Stromal cell of bone marrow (primary cell): ENCODE measurements at places on chromosomes 7 and 10.

- DNase-seq: peak; percentile 26
These were observed 1.2 kb downstream of the CALY start for GRCh38 chr10:133335246-133336117.

DNA sequence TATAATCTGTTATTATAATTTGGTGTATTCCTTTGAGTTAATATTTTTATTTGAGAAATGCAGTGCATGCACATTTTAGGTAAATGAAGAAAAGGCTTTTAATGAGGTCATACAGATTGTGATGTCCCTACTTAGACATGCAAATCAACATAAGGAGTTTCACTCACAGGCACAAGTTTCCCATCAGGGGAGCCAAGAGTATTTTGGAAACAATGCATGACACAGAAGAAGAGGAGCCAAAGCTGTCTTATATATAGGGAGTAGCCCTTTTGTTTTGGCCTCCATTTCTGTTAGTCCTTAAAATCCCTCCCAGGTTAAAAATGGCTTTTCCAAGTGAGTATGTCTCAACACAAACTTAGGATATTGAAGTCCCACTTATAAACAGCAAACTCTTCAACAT, 703.4 kb upstream of the ANKRD30A start:
- no peak for DNase-seq

GRCh38 chr7:43465581-43466554, 117.0 kb upstream of the STK17A start:
- DNase-seq: no peak

DNA sequence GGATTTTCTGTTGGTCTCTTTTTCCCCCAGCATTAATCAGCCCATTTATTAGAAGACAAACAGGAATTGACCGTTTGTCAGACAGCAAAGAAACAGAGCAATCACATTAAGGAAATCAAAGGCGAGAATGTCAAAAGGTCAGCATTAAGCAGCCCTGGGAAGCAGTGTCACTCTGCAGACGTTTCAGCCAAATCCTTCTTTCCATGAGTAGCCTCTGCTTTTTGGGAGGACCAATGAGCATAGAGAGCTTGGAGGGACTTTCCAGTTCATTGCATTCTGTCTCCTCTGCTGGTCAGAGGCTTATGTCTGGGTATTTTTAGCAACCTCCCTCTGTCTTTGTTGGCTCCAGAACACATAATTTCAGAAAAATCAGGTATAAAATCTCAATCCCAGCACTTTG, 481.4 kb downstream of the GALNT17 start:
- DNase-seq: no peak

DNA sequence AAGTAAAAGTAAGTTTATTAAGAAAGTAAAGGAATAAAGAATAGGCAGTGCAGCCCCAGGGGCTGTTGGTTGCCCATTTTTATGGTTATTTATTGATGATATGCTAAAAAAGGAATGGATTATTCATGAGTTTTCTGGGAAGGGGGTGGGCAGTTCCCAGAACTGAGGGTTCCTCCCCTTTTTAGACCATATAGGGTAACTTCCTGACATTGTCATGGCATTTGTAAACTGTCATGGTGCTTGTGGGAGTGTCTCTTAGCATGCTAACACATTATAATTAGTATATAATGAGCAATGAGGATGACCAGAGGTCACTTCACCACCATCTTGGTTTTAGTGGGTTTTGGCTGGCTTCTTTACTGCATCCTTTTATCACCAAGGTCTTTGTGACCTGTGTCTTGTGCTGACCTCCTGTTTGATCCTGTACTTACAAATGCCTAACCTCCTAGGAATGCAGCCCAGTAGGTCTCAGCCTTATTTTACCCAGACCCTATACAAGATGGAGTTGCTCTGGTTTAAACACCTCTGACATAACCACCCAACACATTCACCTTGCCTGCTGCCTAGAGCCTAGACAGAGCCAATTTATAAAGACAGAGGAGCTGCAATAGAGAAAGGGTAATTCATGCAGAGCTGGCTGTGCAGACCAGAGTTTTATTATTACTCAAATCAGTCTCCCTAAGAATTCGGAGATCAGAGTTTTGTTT, 10.9 kb upstream of the ERCC6 start:
- no peak for DNase-seq

GRCh38 chr10:48608976-48609375, 4.1 kb upstream of the ARHGAP22 start:
- DNase-seq: no peak

DNA sequence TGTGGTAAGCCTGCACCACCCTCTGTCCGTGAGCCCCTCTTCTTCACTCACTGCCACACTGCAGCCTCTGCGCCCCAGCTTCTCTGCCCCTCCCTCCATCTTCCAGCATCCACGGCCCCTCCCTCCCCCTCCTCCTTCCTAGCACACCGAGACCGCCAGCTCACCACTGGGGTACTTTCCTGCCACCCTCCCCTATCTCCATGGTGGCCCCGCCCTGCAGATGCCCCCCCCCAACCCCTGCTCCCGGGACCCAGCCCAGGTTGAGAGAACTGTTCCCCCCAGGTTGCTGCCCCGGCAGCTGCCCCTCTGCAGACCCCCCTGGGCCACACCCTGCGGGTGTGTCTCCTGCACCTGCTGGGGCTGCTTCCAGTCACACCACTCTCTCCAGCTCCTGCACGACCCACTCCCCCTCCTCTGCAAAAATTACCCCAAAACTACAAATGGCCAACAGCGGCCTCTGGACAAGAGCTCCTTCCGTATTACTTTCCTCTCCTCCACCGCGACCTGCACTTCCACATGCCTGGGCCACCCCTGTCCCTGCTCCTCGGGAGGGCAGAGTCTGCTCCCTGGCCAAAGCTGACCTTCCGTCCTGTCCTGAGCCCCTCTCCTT, 209.2 kb upstream of the PPP2R2D start:
- DNase-seq: no peak

DNA sequence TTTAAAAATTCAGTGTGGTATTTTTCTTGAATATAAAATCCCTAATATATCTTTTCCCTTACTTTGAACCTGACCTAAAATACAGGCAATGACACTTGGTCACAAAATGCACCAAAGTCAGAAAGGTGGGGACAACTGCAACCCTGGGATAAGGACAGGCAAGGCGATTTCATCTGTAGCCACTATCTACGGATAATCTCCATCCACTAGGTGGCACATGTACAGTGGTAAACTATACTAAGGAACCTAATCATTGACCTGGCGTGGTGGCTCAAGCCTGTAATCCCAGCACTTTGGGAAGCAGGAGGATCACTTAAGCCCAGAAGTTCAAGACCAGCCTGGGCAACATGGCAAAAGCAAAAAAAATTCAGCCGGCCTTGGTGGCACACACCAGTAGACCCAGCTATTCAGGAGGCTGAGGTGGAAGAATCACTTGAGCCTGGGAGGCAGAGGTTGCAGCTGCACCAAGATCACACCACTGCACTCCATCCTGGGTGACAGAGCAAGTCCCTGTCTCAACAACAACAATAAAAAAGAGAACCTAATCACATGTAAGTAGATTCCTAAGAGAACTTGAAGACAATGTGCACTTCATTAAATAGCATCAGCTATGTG, 98.9 kb downstream of the KMT2C start:
- DNase-seq: peak; percentile 36

- no peak for DNase-seq
These were observed 145.4 kb downstream of the NEURL1 start for GRCh38 chr10:103638948-103639347.

DNA sequence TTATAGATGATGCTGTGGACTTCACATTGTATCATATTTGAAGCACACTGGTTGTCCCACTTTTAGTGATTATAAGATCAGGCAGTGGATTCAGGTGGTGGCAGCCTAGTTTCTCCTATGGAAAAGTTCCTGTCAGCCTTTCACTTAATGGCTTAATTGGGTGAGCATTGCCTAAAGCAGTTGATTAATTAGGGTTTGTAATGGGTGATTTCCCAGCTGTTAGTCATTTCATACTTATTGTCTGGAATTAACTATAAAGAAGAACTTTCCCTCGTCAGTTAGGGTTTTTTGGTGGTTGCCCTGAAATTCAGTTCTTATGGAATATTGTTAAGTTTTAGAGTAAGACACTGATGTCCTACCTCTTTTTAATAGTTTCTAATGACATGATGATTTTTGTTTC, 78.8 kb downstream of the SLC25A40 start:
- no peak for DNase-seq

DNA sequence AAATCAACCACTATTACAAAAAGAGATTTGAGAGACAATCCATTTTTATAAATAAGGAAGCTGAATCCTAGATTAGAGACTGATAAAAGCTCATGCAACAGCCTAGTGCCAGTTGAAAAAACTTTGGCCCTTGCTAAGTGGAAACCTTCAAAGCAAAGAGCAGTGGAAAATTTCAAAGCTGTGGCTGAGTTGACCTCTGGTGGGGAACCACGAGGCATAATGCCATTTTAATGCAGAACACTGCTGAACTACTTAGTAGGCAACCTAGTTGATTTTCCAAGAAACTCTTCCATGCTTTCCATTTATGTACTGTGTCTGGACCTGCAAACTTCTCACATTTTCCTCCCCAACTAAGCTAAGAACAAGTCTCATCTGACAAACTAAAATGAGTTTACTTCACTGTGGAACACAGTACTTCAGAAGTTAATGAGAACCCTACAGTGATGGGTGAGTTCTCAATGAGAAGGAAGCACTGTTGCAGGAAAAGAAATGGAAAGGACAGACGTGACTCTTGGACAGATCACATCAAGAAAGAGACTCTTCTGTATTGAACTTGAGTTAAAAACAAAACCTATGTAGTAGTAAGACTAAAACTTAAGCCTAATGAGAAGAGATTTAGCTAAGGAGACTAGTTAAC, 19.5 kb downstream of the FZD9 start:
- no peak for DNase-seq

DNA sequence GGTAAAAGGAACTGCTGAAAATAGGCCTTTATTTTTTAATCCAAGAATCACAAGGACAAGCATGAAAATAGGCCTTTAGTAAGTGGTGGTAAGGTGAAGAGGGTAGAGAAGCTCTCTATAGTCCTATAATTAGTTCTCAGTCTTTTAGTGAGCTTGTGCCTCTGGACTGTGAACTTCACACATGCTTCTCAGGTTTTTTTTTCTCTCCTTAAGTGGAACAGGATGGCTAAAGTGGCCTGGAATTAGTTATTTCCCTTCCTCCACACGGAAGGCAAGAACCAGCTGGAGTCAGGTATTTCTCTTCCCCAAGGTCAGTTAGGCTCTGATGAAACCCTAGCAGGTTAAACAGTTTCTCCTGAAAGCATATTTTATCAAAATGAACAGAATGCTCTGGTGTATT, 203.0 kb upstream of the MINDY3 start:
- no peak for DNase-seq

GRCh38 chr7:100130608-100131453, 4.1 kb downstream of the MBLAC1 start:
- DNase-seq: no peak

GRCh38 chr7:156979711-156980110, 30.2 kb downstream of the NOM1 start:
- DNase-seq: no peak

DNA sequence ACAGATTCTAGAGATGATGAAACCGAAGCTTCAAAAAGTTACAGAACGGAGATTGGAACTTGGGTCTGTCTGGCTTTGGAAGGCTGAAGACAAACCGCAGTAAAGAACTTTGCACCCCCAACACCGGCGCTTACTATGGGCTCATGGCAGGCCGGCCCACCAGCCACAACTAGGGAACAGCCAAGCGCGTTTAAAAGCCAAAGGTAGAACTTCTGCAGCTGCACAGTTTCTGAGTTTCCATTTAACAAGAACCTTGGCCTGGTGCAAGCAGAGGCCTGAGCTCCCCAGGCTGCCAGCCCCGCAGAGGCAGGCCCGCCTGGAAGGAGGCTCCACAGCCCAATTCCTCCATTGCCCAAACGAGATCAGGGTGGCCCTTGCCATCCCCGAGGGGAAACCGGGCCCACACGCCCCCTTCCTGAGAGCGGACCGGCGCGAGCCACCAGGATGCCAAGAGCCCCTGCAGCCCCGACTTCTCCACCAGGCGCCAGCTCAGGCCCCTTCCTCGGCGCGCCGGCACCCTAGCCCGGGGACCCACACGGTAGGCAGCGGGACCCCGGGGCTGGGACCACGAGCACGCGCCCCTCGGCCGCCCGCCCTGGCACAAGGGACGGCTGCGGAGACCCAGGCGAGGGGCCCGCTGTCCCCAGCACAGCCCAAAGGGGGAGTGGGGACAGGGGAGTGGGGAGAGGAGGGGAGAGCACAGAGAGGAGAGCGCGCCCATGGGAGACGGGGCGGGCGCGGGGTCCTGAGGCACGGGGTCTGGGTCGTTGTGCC, 566 bp downstream of the MAD1L1 start:
- DNase-seq: no peak

DNA sequence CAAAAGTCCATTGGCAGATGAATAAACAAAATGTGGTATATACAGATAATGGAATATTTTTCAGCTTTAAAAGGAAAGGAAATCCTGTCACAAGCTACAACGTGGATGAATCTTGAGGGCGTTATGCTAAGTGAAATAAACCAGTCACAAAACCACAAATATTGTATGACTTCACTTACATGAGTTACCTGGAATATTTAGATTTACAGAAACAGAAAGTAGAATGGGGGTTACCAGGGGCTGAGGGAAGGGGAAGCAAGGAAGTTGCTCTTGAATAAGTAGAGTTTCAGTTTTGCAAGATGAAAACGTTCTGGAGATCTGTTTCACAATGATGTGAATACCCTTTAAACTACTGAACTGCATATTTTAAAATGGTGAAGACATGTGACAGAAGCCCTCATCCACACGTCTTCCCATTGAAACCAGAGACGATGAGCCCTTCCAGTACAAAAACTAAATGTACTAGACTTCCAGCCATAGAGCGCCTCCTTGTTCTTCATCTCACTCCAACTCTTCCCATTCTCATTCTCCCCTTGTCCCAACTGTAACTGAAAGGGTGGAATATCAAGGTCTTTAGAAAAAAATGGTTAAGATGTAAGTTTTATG, 62.4 kb downstream of the MICU1 start:
- DNase-seq: no peak

- peak; percentile 21 for DNase-seq
These were observed 489.4 kb upstream of the SORCS1 start for GRCh38 chr10:107653832-107654287.

- no peak for DNase-seq
These were observed 357.0 kb downstream of the THSD7A start for GRCh38 chr7:11474902-11475585.

DNA sequence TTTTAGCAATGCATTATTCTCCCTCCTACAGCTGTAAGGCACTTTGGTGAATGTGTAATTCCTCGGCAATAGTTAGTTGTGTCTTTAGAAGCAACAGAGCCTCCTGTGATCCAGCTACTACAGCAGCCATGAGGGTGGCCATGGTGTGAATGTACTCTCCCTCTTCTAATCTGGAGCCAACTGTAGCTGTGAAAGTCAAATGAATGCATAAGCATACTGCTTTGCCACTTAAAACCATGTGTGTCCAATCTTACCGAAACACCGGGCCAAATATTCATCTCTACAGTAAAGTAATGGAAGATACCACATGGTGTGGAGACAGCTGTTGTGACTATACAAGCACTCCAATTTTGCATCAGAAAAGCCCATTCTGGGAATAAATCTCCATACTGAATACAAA, 195.0 kb downstream of the DNAJC1 start:
- no peak for DNase-seq

DNA sequence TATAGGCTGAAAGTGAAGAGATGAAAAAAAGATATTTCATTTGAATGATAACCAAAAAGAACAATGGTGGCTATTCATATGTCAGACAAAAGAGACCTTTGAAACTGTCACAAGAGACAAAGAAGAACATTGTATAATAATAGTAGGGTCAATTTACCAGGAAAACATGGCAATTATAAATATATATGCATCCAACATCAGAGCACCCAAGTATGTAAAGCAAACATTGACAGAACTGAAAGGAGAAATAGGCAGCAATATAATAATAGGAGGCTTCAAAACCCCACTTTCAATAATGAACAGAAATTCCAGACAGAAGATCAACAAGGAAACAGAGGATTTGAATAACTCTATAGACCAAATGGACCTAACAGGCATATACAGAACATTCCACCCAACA, 876.2 kb downstream of the GRID1 start:
- no peak for DNase-seq
